Left ventricle myocardium inferior (tissue), 1 donor: ENCODE measurements at places on chromosomes 12 and 14.

DNA sequence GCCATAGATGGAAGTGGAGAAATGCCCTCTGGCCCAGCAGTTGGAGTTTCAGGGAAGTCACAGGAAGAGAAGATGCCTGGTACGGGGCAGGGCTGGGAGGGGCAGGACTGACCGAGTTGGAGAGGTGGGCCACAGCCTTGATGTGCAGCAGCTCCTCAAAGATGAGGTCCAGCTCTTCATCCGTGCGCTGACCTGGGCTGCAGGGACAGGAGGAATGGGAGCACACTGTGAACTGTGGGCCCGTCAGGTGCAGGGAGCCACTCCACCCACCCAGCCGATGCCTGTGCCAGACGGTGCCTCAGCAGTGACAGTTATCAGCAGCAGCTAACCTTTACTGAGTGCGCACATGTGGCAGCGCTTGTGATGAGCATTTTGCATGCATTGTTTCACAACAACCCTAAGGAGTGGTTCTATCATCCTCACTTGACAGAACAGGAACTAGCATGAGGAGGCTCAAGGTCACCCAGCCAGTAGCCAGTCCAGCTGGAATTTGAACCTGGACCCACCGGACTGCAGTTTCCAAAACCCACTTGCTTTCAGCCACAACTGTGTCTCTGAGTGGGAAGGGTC, 8.4 kb downstream of the RAPGEF3 start:
- DNase-seq: no peak
- H3K4me1 ChIP-seq: peaks cover 61% of the 10 kb centered on the region
- no peak overlapping the region for H3K27ac ChIP-seq
- no peaks in the 10 kb centered on the region for H3K27me3 ChIP-seq
- H3K36me3 ChIP-seq: peaks cover 36% of the 10 kb centered on the region
- no peak overlapping the region for H3K4me3 ChIP-seq

DNA sequence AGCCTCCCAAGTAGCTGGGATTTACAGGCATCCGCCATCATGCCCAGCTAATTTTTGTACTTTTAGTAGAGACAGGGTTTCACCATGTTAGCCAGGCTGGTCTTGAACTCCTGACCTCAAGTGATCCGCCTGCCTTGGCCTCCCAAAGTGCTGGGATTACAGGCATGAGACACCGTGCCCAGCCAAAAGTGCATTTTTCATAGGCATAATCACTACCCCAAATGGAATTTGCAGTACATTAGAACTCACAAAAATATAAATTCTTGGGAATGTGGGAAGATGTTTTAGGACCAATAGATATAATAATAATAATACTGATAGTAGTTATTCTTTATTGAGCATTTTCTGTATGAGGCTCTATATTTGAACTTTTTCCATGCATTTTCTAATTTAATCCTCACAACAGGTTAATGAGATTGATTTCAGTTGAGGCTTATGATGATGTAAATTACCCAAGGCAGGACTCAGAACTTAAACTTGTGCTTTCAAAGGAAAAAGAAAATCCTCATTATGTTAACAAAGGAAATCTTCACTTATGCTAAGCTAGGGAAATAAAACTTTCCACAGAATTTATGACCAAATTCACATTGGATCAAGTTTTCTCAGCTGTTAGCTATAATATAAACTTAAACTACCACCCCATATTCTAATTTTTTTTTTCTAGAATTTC, 121.6 kb downstream of the SRGAP1 start:
- DNase-seq: no peak
- no peak overlapping the region for H3K27ac ChIP-seq
- H3K4me3 ChIP-seq: no peak overlapping the region
- no peaks in the 10 kb centered on the region for H3K36me3 ChIP-seq
- H3K4me1 ChIP-seq: peaks cover 13% of the 10 kb centered on the region

DNA sequence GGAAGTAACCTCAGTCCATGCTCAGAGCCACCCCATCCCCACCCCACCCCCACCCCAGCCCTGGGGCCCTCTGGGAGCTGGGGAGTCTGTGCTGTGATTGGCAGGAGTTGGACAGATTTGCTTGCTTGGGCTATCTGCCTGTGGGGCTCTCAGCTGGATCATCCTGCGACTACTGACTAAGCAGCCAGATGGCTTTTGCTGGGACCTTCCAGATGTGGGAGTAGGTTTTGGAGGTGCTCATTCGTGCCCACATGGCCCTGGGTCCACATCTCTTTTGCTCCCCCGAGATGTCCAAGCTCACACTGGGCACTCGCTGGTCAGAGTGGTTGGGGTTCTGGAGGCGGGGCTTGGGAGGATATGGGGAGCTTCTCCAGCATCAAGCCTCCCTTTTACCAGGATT, 138.9 kb downstream of the TSPAN9 start:
- DNase-seq: no peak
- peaks cover 8% of the 10 kb centered on the region for H3K36me3 ChIP-seq
- peaks cover 89% of the 10 kb centered on the region for H3K4me1 ChIP-seq
- no peak overlapping the region for H3K4me3 ChIP-seq
- no peaks in the 10 kb centered on the region for H3K27me3 ChIP-seq

DNA sequence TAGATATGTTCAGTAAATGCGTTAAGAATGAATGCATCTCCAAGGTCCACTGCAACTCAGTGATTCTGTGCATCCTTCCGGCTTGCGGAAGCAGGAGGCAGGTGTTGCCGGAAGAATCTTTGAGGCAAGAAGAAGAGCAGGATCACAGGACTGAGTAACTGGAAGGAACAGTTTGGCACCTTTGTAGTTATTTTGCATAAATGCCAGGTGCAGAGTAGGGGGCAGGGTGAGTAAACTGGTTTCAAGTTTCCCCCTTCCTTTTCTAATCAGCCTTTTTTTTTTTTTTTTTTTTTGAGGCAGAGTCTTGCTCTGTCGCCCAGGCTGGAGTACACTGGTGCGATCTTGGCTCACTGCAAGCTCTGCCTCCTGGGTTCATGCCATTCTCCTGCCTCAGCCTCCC, 22.3 kb downstream of the DYRK4 start:
- H3K27me3 ChIP-seq: peaks cover 49% of the 10 kb centered on the region
- no peak overlapping the region for H3K4me3 ChIP-seq
- H3K36me3 ChIP-seq: no peaks in the 10 kb centered on the region
- H3K4me1 ChIP-seq: no peaks in the 10 kb centered on the region

DNA sequence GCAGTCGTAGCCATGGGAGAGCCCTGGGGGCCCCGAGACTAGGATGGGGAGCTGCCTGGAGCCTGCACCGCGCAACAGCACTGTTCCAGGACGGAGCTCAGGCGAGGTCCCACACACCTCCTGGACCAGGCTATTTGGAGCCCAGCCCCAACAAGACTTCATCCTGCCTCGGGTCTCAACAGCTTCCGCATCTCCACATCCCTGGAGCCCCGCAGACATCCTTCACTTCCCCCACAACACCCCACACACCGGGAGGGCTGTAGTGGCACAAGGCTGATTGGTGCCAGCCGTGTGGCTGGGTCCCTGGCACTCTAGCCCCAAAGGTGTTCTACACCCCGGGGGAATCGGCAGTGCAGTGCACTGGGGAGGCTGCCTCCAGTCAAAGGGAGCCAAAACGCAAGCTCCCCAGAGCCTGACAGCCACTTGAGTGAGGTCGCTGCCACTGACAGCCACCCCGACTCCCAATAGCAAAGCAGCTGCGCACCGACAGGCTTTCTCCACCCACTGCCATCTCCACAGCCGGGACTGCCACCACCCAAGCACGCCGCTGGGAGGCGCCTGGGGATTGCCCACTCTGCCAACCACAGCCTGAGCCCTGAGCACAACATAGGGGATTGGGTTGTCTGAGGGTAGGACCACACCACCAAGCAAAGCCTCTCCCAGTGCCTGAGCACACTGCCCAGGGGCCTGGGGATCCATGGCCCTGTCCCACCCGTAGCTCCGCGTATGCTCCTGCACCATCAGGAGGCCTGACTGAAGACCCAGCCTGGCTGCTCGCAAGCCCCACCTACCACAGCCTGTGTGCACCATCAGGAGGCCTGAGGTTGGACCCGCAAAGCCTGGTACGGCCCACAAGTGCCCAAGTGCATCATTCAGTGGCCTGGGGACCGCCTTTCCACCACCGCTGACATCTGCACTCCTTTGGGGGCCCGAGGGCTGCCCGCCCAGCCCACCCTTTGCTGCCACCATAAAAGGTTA, 13.2 kb upstream of the KLRF1 start:
- no peaks in the 10 kb centered on the region for H3K36me3 ChIP-seq
- H3K27me3 ChIP-seq: peaks cover 16% of the 10 kb centered on the region
- peak; percentile 76 for DNase-seq
- H3K4me3 ChIP-seq: peak overlapping the region; percentile 55

DNA sequence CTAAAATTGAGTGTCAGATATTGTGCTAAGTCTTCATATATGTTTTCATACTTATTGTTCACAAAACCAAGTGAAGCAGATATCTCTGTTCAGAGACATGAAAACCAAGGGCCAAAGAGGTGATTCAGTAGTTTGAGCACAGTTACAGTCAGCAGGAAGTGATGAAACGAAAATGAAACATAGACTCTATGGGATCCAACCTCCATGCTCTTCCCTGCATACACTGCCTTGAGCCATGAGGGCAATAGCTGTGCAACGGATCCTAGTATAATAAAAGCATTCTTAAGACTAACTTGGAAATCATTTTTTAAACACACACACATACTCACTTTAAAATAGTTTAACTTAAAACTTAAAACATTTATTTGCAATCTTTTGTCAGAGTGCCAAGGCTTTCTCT, 27.9 kb downstream of the ESR2 start:
- no peaks in the 10 kb centered on the region for H3K4me1 ChIP-seq
- no peak for DNase-seq
- no peak overlapping the region for H3K4me3 ChIP-seq
- H3K36me3 ChIP-seq: no peaks in the 10 kb centered on the region

DNA sequence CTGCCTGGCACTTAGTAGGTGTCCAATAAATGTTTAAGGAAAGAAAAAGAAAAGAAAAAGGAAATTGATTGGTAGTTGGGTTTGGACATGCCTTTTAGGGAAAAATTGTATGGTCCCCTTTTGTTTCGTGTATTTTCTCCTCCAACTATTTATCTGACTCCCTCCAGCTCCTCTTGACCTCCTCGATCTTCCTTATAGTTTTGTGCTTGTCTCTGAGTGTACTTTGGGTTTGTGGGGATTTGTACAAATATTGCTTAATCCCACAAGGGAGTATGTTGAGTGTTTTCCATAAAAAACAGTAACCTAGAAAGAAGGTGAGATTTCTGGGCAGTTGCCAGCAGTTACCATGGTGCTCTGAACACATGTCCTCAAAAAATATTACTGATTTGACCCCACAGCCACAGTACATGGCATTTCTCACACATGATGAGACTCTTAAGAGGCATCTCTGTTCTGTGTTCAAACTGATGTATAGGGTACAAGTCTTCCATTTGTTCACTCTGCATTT, 15.7 kb downstream of the PLEKHG7 start:
- H3K36me3 ChIP-seq: no peaks in the 10 kb centered on the region
- H3K4me3 ChIP-seq: no peak overlapping the region
- DNase-seq: no peak
- no peaks in the 10 kb centered on the region for H3K27me3 ChIP-seq
- H3K27ac ChIP-seq: no peak overlapping the region
- no peaks in the 10 kb centered on the region for H3K4me1 ChIP-seq

GRCh38 chr12:53328043-53328435, 6.6 kb upstream of the AAAS start:
- H3K4me1 ChIP-seq: peaks cover 25% of the 10 kb centered on the region
- peaks cover 34% of the 10 kb centered on the region for H3K27me3 ChIP-seq
- H3K27ac ChIP-seq: no peak overlapping the region

GRCh38 chr12:131732996-131733615, 22.2 kb downstream of the SFSWAP start:
- DNase-seq: no peak
- H3K4me1 ChIP-seq: peaks cover 5% of the 10 kb centered on the region

DNA sequence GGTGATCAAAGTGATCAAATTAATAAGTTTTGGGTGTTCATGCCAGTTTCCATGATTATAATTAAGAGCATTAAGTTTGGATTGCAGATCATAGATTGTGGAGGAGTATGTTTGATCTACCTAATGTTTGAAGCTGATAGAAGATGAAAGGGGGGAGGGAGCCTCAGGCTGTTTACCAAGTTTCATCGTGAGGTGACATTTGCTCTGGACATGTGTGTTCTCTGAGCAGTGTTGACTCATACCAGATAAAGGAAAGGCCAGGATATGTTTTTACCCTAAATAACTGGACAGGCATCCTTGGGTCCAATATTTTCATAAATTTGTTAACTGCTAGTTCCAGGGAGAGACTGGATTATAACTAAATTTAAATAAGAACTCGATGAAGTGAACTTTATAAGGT, 3.5 kb upstream of the SEL1L start:
- peaks cover 17% of the 10 kb centered on the region for H3K27me3 ChIP-seq
- peak overlapping the region; percentile 77 for H3K27ac ChIP-seq
- H3K4me1 ChIP-seq: peaks cover 41% of the 10 kb centered on the region
- no peak for DNase-seq
- no peaks in the 10 kb centered on the region for H3K36me3 ChIP-seq
- no peak overlapping the region for H3K4me3 ChIP-seq

- no peaks in the 10 kb centered on the region for H3K27me3 ChIP-seq
- H3K27ac ChIP-seq: no peak overlapping the region
Observed at GRCh38 chr12:23536293-23536692, 413.2 kb downstream of the SOX5 start.

DNA sequence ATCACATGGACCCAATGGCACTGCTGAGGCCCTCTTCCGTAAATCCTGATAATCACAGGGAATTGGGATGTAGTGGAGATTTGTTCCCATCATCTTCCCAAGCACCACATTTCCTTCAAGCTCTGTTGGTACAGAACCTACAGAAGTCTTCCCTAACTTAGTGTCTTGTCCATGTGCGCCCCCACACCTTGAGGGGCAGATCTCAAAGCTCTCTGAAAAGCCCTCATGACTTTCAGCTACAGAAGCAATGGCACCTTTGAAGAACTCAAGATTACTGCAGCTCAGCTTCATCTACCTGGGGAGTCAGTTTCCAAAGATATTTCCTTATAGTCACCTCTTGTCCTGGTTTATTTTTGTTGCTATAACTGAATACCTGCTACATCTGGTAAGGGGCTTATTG, 54.2 kb downstream of the MYF5 start:
- DNase-seq: no peak
- no peak overlapping the region for H3K27ac ChIP-seq
- H3K27me3 ChIP-seq: no peaks in the 10 kb centered on the region
- H3K4me3 ChIP-seq: no peak overlapping the region

DNA sequence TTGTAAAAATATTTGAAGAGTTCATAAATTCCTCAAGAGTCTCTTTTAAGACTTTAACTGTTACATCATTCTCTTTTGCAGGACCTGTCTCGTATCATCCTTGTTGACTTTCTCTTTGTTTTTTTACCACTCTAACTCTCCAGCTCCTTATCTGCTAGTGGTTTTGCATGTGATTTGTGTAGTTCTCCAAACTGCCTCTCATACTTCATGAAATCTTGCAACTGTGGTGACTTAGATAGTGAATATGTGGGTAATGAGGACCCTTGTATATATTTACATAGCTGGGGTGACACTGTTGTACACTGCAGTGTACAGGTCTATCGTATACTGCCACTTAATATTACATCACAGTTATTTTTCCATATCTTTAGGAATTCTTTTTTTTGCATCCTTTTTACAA, 40.2 kb upstream of the EMP1 start:
- no peak overlapping the region for H3K4me3 ChIP-seq
- peaks cover 17% of the 10 kb centered on the region for H3K4me1 ChIP-seq
- no peak for DNase-seq
- H3K27me3 ChIP-seq: no peaks in the 10 kb centered on the region
- H3K27ac ChIP-seq: no peak overlapping the region
